ENCODE measurements at places on chromosomes 3 and 15.
A peak's percentile ranks its signal among the peaks of the same experiment; 100 is the strongest.

- no peak for DNase-seq
Measured at GRCh38 chr3:4935347-4935746, 43.9 kb upstream of the BHLHE40 start.

GRCh38 chr3:64922213-64922612 is 234.4 kb upstream of the ADAMTS9 start:
- DNase-seq: no peak

DNA sequence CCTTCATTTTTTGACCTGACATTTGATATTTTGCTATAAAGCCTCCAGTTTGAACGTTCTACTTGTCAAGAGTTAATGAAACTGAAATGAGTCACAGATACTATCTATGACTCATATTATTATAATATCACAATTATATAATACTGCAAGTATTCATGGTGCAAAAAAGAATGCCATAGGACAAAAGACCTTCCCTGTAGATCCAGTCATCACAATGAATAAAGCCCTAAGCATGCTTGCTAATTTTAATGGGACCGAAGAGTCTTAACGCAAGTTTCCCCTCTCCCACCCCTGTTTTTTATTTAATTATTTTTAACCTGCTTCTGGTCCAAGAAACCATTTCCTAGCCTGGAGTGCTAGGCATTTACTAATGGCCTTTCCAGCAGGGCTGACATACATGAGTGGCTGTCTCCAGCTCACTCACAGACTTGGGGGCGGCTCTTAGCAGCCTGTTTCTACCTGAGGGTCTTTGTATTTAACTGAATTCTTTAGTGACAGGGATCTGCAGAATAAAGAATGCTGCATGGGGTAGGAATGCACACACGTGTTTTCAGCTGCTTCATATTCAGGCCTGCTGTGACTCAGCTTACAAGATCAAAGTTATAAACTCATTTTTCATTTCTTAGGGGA is 61.2 kb downstream of the THBS1 start:
- no peak for DNase-seq

GRCh38 chr3:2655229-2655701 is 454.9 kb downstream of the IL5RA start:
- DNase-seq: no peak

DNA sequence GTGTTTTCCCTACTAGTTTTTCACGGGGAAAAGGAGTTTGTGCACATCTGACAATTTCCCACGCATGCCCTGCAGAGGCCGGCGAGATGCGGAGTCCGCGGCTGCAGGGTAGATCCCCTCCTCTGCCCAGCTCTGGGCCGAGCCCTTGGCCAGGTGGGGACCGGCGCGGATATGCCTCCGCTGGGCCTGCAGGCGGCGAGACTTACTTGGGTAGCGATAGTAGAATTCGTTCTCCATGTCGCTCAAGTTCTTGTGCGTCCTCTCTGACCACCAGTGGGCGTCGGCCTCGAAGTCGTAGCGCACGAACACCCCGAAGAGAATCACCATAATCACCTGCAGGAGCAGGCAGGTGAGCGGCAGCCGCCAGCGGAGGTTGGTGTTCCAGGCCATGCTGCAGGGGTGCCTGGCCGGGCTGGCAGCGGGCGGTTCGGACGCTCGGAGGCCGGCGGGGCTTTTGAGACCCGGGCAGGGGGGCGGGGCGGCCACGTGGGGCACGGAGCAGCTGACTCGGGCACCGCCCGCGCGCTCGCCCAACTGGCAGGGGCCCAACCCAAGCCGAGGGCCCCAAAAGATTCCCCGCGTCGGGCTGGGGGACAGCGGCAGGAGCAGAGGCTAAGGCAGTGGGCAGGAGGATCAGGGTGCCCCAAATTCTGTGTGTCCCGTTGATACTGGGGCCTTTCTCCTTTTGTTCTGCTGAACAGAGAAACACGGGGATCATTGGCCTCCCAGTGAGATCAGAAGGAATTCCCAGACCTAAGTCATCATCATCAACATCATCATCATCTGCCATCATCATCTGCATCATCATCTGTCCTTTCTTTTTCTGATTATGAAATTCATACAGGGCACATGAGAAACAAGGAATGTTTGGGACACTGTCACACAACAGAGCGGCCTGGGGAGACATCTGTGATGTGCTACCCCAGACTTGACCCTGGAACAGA is at the start of gene RHCG:
Gene RHCG, minus strand, starts transcription at position 429 of the 944 bp plus-strand sequence. Its CDS starts 39 bp downstream, at position 390.
- DNase-seq: no peak

DNA sequence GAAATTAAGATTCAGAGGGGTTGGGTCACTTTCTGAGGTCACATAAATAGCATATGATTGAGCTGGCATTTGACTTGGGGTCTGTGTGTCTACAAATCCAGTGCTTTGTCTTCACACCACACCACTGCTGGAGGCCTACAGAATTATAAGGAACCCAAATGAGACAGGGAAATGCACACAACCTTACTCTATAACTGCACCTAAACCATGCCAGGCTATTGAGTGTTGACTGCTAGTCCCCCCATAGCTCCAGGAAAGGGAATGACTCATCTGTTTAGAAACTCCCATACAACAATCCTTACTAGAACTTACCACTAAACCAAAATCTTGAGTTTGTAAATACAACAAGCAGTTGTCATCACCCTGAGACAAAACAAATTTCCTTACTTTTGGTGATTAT is 16.9 kb upstream of the TSC22D2 start:
- no peak for DNase-seq

- no peak for DNase-seq
Measured at GRCh38 chr3:155316426-155316825, 22.9 kb upstream of the STRIT1 start.

GRCh38 chr3:190169877-190170276 is 49.2 kb upstream of the P3H2 start:
- peak; percentile 24 for DNase-seq

- no peak for DNase-seq
Measured at GRCh38 chr3:72234391-72234790, 449.4 kb upstream of the PROK2 start.

GRCh38 chr3:71710906-71711494 is 14.2 kb downstream of the EIF4E3 start:
- peak; percentile 32 for DNase-seq

DNA sequence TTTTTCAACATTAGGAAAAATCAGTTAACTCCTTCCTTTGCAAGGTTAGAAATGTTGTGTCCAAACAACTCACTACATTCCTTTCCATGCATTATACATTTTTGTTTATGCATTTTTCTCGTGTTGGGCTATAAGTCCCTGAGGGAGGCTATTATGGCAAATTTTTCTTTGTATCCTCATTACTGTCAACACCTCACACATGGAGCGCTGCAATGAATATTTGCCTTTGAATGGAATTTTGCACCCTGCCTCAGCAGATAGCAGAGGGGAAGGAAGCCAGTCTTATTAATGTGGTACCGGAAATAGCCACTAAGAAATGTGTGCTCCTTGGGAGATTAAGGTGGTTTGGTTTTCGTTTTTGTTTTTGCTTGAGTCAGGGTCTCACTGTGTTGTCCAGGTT is 134.7 kb downstream of the THSD4 start:
- DNase-seq: no peak

DNA sequence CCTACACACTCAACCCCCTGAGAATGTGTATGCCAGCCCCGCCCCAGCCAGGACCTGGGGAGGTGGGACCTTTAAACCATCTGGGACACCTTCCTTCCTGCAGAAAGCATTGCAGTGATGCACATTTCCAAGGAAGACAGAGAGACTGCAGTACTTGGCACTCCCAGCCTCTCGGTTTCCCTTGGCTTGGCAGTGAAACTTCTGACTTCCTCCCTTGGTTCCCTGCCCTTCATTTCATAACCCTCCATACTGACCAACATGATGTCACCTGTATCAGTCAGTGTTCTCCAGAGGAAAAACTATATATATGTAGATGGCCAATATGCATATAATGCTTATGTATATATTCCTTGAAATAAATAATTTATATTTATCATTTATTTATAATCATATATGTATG is 103.2 kb downstream of the SST start:
- no peak for DNase-seq

GRCh38 chr3:186896875-186897274 is 33.5 kb upstream of the ST6GAL1 start:
- DNase-seq: no peak

GRCh38 chr15:89680282-89680873 is 1.2 kb upstream of the PLIN1 start:
- no peak for DNase-seq

- DNase-seq: peak; percentile 36
Measured at GRCh38 chr3:65672871-65673815, 365.6 kb downstream of the MAGI1 start.

DNA sequence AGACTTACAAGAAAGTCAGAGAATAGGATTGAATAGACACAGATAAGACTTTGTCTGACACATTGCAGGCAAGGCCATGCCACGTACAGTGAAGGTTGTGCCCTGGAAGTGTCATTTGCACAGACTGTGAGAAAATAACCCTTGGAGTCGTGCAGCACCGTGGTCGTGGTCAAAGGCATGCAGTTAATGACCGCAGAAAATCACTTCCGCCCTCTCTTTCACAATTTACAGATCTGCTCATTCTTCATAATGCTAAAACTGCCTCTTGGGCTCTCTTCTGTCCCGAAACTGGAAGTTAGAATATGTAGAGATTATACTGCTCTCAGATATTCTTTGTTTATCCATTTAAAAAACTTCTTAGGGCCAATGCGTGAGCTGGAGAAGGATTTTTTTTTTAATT is 73.2 kb upstream of the CTXND1 start:
- DNase-seq: no peak

DNA sequence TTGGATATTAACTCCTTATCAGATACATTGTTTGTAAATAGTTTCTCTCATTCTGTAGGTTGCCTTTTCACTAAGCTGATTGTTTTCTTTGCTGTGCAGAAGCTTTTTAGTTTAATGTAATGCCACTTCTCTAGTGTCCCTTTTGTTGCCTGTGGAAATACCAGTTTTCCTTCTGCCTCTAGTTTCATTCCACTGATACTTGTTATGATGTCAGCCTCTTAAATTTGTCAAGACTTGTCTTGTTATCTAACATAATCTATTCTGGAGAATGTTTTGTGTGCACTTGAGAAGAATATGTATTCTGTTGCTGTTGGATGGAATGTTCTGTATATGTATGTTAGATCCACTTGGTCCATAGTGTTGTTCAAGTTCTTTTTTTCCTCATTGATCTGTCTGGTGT is 18.0 kb upstream of the CEP152 start:
- no peak for DNase-seq

DNA sequence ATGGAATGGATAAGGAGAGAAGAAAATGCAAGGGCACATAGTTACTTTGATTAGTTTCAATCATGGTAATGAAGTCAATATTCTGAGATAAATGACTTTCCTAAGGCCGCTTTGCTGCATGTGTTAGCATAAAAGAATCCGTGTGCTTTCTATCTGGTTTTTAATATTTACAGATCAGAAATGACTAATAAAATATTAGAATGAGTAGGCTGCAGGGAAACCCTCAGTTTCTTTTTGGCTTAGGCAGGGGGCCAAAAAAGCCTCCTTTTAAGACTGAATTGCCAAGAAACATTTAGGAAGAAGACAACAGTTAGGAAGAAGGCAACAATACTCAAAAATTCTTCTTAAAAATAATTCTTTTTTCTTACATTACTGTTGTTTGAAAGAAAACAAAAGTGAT is 11.6 kb downstream of the NEK11 start:
- no peak for DNase-seq

DNA sequence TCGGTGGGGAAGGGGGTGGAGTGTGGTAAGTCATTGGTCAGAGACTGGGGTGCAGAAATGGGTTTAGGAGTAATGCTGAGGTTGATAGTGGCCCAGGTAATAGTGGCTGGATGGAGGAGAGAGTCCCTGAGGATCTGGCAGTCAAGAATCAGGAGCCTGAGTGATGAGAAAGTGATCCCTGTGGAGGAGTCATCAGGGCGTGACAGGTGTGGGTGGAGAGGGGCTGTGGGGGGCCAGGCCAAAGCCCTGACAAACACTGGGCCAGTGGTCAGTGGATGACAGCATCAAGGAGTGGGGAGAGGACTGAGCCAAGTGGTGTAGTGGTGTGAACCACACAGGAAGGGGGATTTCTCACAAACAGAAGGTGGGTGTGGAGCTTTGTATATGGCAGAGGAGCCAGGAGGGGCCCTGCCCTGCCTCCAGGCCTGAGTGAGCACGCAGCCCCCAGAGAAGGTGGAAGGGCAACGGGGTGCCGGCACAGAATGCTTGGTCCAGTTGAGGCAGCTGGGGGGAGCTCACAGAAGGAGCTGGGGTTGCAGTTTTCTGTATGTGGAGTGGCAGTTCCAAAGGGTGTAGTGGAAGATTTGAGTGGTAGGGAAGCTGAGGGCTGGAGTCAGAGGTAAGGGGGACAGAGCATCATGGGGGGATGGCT is 77.1 kb downstream of the SPSB4 start:
- no peak for DNase-seq

GRCh38 chr15:90115783-90116182 is 13.5 kb upstream of the IDH2 start:
- DNase-seq: no peak

GRCh38 chr3:113227146-113227545 is 15.8 kb downstream of the BOC start:
- DNase-seq: no peak

GRCh38 chr3:50157827-50158529 is 2.9 kb downstream of the SEMA3F start:
- no peak for DNase-seq

DNA sequence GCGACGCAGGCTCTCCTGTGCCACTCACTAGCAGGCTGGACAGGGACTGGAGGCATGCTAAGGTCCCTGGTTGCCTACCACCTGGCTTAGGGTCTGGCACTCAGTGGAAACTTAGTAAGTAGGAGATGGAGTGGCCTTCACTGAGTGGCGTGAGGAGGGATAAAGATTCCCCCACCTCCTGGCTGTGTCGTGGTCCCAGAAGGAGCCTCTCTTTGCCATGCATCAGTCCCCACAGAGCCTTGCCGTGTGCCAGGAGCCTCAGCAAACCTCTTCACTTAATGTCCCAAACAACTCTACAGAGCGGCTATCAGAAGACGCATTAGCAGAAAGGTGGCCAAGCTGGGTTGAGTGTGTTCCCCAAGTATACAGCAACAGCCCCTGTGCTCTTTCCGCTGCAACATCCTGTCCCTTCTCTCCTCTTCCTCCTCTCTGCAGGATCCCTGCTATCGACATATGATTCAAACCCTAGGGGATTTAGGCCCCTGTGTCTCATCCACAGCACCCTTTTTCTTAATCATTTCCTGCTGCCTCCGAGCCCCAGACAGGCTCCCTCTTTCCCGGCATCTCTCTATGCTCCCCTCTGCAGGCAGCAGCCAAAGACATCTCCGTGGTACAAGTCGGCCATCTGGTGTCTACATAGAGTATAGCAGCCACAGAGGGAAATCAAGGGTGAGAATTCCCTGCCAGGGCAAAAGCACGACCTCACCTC is 66.7 kb downstream of the SLC6A1 start:
- peak; percentile 27 for DNase-seq

DNA sequence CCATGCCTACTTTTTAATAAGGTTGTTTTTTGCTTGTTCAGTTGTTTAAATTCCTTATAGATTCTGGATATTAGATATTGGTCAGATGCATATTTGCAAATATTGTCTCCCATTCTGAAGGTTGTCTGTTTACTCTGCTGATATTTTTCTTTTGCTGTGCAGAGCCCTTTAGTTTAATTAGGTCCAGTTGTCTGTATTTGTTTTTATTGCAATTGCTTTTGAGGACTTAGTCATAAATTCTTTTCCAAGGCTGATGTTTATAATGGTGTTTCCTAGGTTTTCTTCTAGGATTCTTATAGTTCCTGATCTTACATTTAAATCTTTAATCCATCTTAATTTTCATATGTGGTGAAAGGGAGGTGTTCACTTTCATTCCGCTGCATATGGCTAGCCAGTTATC is 77.4 kb downstream of the PTPRG start:
- no peak for DNase-seq

- DNase-seq: no peak
Measured at GRCh38 chr3:170865209-170866094, 4.5 kb downstream of the RPL22L1 start.
